Activated CD4-positive, alpha-beta T cell treated with anti-CD3 and anti-CD28 coated beads for 4 hours (primary cell): ENCODE measurements at places on chromosomes 2 and 18.

GRCh38 chr18:63208676-63209075 is 110.9 kb downstream of the BCL2 start:
- no peak for DNase-seq

- no peak for DNase-seq
Observed at GRCh38 chr18:58335821-58336220, 291.8 kb downstream of the NEDD4L start.

DNA sequence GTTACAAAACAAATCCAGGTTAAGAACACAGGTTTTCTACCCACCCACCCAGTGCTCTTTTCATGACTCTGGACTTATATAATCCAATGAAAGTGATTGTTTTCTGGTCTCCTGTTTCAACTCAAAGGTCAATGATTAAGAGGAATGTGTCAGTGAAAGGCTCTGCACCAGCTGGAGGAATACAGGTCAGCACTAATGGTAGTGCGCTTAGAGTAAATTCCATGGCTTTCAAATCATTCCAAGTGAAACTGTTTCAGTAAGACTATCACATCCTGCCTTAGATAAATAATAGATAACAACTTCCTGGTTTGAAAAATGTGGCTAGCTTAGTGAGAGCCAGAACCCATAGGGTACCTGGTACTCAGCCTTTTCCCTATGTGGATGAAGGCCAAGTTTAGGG is 47.8 kb downstream of the SLC9A4 start:
- no peak for DNase-seq

GRCh38 chr18:75395137-75395536 is 32.4 kb downstream of the SMIM21 start:
- no peak for DNase-seq

DNA sequence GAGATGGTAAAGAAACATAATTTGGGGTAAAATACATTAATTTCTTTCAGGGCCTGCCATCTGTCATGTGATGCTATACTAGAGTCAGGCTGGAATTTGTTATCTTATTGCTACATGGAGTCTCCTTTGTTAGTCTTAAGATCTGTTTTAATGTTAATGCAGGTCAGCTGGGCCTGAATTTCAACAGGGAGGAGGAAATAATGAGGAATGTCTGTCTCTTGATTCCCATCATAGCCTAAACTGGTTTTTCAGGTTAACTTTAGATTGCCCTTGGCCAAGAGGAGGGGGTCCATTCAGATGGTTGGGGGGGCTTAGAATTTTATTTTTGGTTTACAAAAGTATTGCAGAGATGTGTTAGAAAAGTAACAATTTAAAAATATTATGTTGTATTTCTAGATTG is 19.0 kb upstream of the FEZ2 start:
- DNase-seq = no peak

GRCh38 chr2:171524018-171524401 is 1.7 kb downstream of the CYBRD1 start:
- DNase-seq = no peak

- no peak for DNase-seq
Observed at GRCh38 chr2:238114331-238114841, 14.2 kb downstream of the ESPNL start.

DNA sequence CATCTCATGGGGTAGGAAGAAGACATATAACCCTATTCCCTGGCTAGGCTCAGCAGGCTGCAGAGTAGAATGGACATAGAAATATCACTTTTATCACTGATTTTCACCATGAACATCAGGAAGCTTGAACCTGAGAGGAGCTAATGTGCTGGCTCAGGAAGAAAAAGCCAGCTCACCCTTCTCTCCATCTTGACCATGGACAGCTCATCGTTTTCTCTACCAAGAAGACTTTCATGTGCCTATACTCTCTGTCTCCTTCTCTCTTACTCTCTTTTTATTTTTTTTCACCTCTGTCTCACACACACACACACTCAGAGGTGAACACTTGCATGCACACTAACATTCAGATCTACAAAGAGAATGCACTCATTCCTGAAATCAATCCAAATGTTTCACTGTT is 372.8 kb upstream of the CNTNAP5 start:
- DNase-seq = no peak

- DNase-seq = no peak
Observed at GRCh38 chr2:214169281-214169680, 241.6 kb upstream of the VWC2L start.
